ENCODE measurements at places on chromosomes 5 and 9. TPM values are rescaled to one million over a fixed set of nuclear protein-coding genes. Genes with fewer than 3 reads are reported as not detected.

The BAAT gene
- not detected for total RNA-seq

The PCDHA4 gene
- 0.14 TPM for total RNA-seq

The SHISAL2B gene
- total RNA-seq, result not detected

The ACOT12 gene
- total RNA-seq, result 0.74 TPM

The TMEM267 gene
- 15.4 TPM for total RNA-seq

The KIF24 gene
- total RNA-seq, result 0.55 TPM

Data from smooth muscle cell of bladder (primary cell).